HTR-8/SVneo (cell line): ENCODE measurements at places on chromosomes 12 and 14.

DNA sequence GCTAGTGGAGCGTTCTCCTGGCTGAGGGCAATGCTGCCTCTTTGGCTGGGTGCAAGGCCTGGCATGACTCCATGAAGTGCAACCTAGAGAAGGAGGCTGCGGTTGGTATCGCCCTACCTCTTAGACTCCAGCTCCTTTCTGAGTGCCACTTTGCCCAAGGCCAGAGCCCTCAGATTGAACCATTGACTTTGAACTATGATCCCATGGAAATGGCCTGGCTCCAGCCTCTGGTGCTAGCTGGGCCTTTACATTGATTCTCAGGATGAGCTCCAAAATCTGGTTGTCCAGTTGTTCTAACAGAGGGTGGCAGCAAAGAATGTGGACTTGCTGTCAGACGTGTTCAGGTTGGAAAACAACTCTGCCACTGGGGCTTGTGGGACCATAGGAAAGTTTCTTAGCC is 16.1 kb upstream of the SMOC1 start:
- no peak for DNase-seq

GRCh38 chr14:70292716-70293115 is 66.8 kb downstream of the COX16 start:
- no peak for DNase-seq

- DNase-seq = no peak
Measured at GRCh38 chr12:14545144-14546124, 22.2 kb downstream of the PLBD1 start.

DNA sequence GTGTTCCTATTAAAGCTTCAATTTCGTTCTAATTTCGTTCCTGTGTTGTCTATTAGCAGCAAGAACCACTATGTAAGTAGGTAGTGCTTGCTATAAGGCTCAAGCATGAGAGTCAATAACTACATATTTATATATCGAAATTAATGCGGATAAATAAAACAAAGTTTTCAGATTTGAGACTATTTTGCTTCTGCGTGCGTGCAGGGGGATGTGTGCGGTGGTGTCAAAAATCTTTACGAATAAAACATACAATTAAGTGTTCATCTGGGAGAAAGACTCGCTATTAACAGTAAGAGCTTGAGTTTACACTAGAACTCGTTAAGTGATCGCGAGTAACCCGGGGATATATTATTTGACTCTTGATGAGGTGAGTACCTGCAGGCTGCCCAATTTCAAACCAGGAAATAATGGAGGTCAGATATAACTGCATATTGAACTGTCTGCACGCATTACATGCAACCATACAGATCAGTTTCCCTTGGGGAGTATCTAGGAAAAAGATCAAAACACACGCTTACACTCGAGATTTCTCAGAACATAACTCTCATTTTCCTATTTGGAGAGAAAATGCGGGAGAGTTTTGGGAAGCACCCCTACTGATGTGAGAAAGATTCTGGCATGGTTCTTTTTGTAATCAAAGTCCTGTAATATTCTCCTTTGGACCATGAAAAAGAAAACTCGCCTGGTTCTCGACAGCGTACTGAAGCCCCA is 813 bp downstream of the TWF1 start:
- DNase-seq = peak; percentile 5

DNA sequence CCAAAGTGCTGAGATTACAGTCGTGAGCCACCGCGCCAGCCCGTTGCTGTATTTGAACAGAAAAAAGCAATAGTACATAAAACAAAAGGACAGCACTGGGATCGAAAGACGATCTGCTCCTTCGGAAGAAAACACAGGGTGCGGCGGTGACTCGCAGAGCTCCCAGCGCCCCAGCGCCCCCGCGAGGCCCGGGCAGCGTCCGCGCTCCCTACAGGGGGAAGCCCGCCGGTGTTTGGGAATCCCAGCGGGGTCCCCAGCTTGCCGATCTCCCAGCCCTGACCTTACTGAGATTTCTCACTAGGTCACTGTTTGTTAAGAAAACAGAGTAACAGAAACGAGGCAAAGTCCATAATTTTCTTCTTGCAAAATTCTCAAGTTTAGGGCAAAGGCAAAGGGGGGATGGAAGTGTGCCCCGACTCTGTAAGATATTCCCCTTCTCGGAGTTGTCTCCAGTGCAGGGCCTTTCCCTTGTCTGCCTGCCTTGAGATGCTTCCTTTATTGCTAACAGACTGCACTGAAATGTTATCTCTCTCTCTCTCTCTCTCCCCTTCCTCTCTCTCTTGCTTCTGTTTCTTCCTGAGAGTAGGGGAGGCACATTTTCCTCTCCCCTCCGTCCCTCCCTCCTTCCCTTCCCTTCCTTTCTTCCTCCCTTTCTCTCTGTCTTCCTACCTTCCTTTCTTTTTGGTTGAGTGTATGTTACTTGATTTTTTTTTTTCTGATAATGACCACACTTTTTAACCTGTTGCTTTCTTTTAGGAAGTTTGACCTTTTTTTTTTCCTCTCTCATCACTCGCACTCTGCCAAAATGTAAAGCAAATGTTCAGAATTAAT is 91.9 kb downstream of the TMEM30B start:
- peak; percentile 91 for DNase-seq
